ENCODE measurements at places on chromosomes 5 and 9.
A peak's percentile ranks its signal among the peaks of the same experiment; 100 is the strongest.

- DNase-seq, result no peak
Measured at GRCh38 chr5:178548746-178549145, 41.4 kb downstream of the COL23A1 start.

DNA sequence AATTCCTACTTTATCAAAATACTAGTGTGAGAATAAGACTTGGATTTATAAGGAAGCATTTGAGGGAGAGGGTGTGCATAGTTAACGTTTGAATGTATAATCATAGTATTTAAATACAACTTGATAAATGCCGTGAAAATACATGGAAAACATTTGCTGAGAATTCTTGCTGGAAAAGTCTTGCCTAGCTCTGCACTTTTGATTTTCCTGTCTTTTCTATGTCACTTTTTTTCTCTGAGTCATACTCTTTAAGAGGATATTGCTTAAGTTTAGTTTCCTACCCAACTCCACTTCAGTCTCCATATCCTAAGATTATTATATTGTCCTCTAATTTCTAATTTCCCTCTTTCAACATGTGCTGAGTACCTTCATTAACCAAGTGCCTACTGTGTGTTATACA is 616.6 kb upstream of the SEMA6A start:
- no peak for DNase-seq

GRCh38 chr5:144203750-144204596 is 33.3 kb downstream of the KCTD16 start:
- DNase-seq, result peak; percentile 62

DNA sequence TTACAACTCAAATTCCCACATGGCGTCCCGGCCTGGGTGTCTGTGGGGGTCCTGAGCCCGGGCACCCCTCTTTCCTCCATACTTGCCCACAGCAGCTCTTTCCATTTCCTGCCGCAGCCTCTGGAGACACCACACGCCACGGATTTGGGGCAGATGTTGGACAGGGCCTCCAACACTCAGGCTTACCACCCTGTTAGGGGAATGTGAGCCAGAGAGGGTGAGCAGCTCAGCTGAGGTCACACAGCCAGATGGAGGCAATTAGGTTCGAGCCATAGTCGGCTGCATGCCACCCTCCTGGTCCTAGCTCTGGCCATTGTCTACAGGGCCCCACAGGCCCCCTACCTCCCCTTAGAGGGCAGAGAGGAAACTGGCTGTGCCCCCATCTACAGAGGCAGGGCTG is 75.6 kb upstream of the STXBP1 start:
- no peak for DNase-seq

- DNase-seq, result peak; percentile 92
Measured at GRCh38 chr9:120583958-120584369, 4.0 kb upstream of the CDK5RAP2 start.

- DNase-seq, result no peak
Measured at GRCh38 chr5:69170495-69170894, 3.5 kb downstream of the CCNB1 start.

DNA sequence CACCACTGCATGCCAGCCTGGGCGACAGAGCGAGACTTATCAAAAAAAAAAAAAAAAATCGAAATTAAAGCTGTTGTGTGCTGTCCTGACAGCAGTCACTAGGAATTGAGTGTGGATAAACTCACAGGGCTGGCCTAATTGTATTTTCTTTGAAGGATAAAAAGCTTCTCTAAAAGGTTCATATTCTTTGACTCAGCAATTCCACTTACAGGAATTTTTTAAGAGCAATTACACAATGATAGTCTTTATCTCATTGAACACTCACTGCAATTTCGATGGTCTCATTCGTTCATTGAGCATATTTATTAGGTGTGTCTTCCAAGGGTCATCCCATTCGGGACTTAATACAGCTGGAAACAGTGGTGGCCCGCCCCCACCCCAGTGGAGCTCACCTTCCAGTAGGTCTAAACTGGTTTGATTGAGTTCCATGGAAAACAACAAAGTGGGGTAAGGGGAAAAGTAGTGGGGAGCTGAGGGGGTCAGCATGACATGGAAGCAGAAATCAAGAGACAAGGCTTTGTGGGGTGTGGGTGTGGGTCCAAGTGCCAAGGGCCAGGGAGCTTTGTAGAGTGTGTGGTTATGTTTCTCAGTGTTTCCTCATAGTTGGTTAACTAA is 6.7 kb downstream of the CDK9 start:
- DNase-seq, result no peak

GRCh38 chr9:135151757-135152613 is 64.5 kb downstream of the OLFM1 start:
- DNase-seq, result no peak
